ENCODE measurements at places on chromosomes 2 and 18.

GRCh38 chr18:23627321-23627720, 35.4 kb downstream of the ANKRD29 start:
- DNase-seq: no peak

- DNase-seq: peak; percentile 85
Observed at GRCh38 chr2:27754138-27754588, 17.4 kb upstream of the MRPL33 start.

DNA sequence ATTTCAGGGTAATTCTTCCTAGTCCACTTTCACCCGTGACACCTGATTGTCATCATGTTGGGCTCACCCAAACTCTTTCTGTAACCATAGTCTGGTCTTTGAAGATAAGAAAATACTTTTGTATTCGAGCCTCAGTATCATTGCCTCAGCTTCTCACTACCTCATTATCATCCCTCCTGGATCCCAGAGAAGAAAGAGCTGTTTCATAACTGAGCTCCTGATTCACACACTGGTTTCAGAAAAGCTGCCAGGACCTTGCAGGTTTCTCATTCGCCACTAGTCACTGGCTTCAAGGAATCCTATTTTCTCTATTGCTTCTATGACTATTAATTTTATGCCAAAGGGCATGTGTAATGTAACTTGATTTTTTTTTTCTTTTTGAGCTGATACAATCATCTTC, 2.9 kb upstream of the CRIM1 start:
- peak; percentile 62 for DNase-seq

DNA sequence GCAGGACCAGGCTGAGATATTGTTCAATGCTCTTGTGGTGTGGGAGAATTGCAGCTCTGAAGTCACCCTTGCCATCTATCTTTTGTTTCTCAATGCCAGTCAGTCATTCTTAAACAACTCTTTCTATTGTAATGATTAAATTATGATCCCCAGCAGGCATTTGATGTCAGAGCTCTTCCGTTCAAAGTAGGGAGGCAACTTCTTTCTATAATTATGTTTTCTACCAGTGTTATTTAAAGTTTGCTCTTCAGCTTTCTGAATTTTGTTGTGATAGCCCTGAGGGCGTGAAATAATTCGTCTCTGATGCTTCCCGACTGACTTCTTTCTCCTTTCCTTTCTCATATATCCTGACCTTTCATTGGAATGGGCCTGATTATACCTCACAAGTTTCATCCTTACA, 161.4 kb upstream of the KLHL14 start:
- DNase-seq: no peak

GRCh38 chr2:181198183-181198864, 217.9 kb downstream of the UBE2E3 start:
- no peak for DNase-seq

DNA sequence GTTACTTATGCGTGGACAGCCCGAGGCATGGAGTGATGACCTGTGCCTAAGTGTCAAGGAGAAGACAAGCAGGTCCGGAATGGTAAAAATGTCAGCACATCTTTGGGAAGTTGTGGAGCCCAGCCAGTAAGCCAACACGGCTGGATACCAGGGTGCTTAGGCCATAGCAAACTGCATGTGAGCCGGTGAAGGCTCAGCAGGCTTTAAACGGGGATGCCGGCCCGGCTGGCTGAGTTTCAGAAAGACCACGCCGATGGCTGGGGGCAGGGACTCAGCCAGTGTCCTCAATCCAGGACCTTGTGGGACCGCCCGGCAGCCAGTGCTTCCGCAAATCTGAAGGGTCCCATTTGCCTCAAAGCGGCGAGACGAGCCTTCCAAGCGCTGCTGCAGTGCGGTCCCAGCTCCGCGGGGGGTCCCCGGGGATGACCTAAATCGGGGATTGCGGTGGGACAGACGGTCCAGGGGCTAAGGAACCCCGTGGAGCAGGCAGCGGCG, 946 bp upstream of the AGAP1 start:
- DNase-seq: no peak

DNA sequence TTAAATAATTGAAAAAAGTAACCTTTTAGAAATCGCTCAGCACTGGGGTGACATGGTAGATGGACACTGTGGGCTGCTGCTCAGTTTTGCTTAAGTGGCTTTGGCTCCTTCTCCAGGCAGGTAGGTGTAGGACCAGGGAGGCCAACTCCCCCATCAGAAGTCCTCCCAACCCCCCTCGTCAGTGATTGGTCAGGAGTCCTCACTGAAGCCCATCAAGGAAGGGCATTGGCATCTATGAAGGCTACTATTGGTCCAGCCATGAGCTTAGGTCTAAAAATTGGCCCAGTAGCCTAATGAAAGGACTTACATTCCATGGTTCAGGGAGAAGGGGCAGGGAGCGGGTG, 34.7 kb downstream of the ST3GAL5 start:
- no peak for DNase-seq

DNA sequence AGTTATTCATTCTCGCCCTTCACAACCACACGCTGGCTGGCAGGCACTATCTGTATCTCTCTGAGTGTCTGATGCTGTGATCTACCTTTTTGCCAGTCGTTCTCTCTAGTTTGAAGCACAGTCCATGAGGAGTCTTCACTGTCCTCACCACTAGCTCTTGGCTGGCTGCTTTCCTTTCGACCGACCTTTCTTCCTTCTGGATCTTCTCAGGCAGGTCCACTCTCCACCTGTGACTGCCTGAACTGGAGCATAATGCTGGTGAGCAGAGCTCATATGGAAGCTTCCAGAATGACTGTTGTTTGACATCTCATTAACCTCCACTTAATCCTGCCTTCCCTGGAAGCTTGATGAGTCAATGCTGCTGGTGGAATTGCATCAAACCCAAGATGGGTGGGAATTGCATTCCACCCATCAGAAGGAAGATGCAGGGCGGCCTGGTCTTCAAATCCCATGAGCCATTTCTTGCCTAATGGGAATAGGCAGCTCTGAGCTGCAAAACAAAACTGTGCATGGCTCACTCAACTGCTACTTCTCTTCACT, 283.5 kb upstream of the HDAC4 start:
- DNase-seq: no peak

DNA sequence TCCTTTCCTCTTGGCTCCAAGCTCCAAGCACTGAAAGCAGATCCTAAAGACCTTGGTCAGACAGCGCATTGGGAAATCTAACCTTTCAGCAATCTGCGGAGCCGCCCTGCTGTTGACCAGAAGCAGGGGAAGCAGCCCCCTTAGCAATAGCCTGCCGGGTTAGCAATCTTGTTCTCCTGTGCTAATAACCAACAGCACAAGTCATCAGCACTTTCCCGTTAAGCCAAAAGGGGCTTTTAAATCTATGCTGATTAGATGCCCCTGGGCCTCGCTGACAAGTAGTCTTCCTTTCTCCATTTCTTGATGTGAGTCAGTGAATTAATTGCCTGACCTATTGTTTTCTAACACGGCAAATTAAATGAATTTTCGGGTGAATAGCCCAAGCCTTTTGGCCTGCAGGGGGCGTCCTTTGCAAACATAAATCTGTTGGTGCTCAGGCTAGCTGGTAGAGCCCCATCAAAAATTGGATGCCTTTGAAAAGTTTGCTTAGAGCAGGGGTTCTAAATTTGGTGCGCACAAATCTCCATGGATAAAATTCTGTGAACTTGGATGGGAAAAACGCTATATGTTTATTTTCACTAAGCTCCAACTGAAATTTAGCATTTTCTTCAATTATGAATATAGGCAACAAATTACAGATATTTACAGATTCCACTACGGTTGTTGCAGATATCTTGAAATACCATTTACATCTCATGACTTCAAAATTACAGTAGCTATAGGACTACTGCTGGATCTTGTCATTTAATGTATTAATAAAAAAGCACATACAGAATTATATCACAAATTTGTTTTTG, 24.6 kb downstream of the MAIP1 start:
- DNase-seq: peak; percentile 68

GRCh38 chr2:175808858-175809257, 193.2 kb downstream of the LNPK start:
- DNase-seq: no peak

DNA sequence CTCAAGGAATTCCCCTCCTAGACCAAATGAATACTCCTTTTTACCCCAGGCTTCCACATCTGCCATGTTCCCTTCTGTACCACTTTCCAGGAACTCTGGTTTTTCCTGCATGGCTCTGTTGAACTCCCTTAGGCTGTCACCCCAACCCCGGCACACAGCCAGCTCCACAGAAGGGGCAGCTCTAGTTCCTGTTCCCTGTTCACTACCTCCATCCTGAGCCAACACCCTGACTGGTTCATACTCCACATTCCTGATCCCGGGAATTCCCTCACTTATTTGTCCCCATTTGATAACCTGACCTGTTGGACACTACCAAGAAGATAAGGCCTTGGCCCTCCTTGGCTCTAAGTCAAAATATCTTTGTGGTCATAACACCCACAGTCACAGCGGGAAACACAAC, 280.9 kb upstream of the RAB6C start:
- no peak for DNase-seq

Data from GM03348 (cell line).